ENCODE measurements at places on chromosomes 2 and 18.

- DNase-seq: no peak
Observed at GRCh38 chr18:55240978-55241377, 281.7 kb upstream of the CCDC68 start.

- DNase-seq: no peak
Observed at GRCh38 chr2:207385903-207386302, 143.9 kb upstream of the CREB1 start.

DNA sequence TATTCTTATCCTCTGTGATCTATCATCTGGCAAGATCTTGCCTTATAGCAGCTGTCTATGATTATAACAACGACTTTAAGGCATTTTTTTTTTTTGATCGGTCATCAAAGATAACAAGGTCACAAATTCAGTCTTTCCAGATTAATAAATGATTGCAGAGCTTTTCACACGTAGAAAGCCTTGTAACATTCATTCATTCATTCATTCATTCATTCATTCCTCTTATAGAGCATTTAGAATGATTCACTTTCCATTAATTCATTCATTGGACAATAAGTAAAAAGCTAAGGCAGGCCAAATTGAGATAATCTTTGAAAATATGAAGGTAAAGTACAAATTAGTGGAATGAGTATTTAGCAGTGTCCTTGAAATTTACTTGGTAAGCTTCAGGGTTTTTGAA lies 223.7 kb downstream of the NUP35 start:
- DNase-seq: no peak

DNA sequence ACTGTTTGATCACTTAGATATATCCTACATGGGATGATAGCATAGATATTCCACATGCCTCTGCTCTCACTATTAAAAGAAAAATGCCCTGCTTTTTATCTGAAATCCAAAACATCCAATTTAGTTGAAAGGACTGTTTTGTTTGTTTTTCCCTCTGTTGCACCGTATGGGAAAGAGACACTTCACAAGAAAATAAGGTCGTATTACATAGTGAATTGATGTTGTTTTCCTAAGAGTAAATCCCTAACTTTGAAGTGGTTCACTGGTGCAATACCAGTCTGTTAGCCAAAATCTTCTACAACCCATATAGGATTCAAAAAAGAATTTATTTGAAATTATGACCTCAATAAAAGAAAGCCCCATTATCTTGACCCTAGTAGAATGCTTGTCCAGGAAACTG lies 18.1 kb downstream of the TGFA start:
- DNase-seq: no peak

DNA sequence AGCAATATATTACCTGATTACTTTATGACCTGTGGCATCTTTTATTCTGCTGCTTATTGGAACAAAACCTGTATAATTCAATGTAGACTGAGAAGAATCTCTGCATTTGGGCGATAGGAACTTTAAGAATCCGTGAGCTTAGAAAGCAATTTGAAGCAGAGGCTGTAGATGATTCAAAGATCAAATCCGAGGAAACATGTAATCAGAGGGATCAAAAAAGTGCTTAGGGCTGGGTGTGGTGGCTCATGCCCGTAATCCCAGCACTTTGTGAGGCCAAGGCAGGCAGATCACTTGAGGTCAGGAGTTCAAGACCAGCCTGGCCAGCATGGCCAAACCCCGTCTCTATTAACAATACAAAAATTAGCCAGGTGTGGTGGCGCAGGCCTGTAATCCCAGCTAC lies 198.4 kb downstream of the MTX2 start:
- no peak for DNase-seq

GRCh38 chr2:100230754-100231153 lies 88.4 kb upstream of the AFF3 start:
- DNase-seq: no peak

- no peak for DNase-seq
Observed at GRCh38 chr18:79521416-79522205, 125.9 kb downstream of the NFATC1 start.

GRCh38 chr2:70546376-70546775 lies 7.2 kb downstream of the TGFA start:
- no peak for DNase-seq

GRCh38 chr2:30636311-30636710 lies 170.9 kb downstream of the CAPN13 start:
- no peak for DNase-seq

DNA sequence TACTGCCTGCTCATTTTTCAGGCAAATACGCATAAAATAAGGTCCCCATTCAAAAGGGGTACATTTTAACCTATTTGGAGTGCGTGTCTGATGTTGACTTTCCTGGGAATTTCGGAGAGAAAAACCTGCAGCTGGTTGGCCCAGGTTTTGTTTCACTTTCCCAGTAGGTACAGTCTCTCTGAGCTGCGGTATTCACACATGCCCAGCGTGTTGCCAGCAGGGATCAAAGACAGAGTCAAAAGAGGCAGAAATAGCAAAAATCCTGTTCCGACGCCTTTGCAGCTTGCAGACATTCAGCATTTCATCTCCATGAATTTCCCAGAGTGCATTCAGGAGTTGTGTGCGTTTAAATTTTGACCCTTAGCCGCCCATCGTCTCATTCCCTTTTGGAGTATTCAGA lies 855.4 kb upstream of the CELF4 start:
- no peak for DNase-seq

GRCh38 chr2:182259629-182260150 lies 167.1 kb downstream of the PDE1A start:
- no peak for DNase-seq

GRCh38 chr2:30820381-30821055 lies 13.3 kb upstream of the CAPN13 start:
- DNase-seq: no peak

GRCh38 chr2:40177366-40177765 lies 274.5 kb downstream of the SLC8A1 start:
- no peak for DNase-seq

GRCh38 chr2:28664120-28664842 lies 87.3 kb upstream of the PPP1CB start:
- DNase-seq: no peak

- peak; percentile 64 for DNase-seq
Observed at GRCh38 chr2:84879584-84880394, 1.1 kb downstream of the TRABD2A start.

Measured in stimulated activated CD4-positive, alpha-beta T cell treated with anti-CD3 and anti-CD28 coated beads, Interleukin-15, amount 100 ng/mL, for 24 hours (primary cell).